Tongue (tissue), 3 donors: ENCODE measurements at places on chromosomes 3 and 15. TPM values are rescaled to one million over a fixed set of nuclear protein-coding genes. Genes with fewer than 3 reads are reported as not detected.

DNA sequence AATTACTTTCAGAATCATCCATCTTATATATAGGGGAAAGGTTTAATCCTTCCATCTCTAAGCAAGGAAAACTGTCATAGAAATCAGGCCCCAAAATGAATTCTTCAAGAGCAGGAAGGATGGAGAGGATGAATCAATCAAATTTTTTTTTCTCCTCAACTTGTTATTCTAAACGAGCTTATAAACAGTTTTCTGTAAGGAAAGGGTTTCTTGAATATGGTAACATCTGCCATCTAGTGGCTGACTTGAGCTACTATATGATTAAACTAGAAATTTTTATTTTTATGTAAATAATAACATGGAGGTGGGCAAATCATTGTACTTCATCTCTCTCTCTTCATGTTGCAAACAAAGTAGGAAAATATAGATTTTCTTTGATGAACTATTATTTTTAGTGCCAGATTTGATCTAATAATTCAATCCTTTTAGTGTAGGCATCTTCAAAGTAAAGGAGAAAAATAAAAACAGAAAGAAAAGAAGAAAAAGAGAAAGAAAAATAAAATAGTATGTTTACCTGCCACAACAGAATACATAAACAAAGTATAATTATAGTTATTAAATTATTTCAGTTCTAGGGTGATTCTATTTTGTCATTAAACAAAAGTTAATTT is 146.6 kb downstream of the SERPINI1 start:
- DNase-seq = peak; percentile 68

DNA sequence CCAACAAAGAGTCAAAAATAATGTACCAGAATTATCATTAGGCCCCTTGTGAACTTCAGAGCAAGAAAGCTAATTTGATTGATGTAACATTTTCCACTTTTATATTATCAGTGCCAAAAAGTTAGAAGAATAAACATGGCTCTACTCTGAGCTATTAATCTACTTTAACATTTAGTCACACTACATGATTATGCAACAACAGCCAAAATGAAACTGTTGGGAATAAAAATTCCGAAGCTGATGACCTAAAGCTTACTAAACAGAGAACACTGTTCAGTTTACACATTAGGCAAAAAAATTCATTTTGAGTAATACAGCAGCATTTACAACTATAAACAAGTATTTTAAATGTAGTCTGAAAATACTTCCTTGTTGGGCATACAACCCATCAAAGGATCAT is 1134.1 kb downstream of the EPHA3 start:
- no peak for DNase-seq

The TBCCD1 gene
- 15.4 TPM for total RNA-seq

The MSL2 gene
- 29.3 TPM for total RNA-seq

DNA sequence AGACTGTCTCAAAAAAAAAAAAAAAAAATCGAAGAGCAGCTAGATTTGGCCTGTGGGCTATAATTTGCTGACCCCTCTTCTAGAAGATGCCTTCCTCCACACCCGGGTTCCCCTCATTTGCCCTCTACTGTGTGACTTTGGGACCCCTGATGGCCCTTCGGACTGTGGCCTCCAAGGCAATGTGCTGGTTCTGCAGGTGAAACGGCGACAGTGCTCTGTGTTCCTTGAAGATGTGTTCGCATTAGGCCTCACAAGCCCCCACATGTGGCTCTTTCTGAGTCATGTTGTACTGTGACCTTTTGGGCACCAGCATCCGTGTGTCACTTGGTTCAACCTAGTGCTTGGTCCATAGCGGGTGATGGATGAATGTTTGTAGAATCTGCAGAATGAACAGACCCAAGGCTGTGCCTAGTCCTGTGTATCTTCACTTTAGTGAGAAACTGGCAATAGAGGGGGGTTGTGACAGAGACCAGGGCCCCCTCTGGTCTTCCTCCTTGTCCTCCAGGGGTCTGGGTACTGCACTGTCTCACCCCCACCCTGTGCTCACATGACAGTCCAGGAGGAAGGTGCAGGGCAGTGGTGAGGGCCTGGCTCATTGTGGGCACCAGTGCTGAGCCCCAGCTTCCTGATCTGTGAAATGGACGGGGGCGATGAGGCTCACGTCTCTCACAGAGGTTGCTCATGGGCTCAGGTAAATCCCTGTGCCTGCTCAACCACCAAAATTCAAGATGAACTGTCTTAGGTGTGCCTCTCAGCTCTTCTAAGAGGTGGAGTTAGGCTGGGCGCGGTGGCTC is 22.7 kb downstream of the GOLGA6L2 start:
- no peak for DNase-seq

The CCR1 gene
- total RNA-seq = 1.2 TPM

GRCh38 chr3:195257454-195258448 is 13.2 kb downstream of the XXYLT1 start:
- DNase-seq = no peak

DNA sequence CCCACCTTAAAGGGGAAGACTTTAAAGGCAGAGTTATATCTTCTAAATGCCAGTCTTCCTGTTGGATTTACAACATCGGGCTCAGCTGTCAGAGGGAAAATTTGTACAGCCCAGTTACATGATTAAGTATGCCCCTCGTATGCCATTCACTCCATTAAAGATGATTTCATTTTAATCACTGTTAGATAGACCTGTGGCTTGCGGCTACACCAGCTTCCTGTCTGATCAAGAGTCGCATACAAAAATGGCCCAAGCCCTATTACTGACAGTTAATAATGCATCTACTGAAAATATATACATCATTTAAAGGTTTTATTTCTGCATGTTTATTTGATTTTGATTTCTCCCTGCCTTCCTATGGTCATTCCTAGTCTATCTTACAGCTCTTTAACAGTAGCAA is 7.1 kb downstream of the EIF4E3 start:
- DNase-seq = no peak
